Hindlimb muscle (tissue), 1 donor: ENCODE measurements at places on chromosomes 2 and 18. TPM values are rescaled to one million over a fixed set of nuclear protein-coding genes. Genes with fewer than 3 reads are reported as not detected.

DNA sequence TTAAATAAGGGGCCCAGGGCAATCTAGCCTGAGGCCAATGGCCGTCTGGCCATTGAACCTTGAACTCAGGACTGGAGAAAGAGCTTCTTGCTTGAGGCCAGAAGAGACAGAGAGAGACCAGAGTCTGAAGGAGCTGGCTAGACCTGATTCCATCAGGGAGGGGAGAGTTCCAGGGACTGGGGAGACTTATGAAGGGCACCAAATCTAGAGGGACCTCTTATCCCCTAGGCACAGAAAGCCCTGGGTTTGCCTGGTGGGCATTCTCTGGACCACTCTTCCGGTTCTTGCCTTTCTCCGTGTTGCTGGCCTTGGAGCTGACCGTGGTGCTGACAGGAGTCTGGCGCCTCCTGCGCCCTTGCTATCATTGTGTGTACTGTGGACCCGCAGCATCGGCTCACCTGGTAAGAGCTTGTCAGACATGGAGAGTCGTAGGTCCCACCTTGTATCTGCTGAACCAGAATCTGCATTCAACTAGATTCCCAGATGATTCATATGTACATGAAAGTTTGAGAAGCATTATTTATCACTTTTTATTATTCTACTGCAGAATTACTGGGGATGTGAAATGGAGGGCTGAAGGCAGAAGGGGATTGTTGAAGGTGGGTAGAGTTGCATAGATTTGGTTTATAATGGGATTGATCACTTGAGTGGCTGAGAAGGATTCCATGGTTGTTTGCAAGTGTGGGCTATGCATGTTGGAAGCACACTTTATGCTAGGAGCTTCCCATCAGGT is 4.3 kb upstream of the TRPM8 start:
- DNase-seq, result peak; percentile 15

Gene METTL4
- polyA plus RNA-seq, result 9.9 TPM

GRCh38 chr2:7071154-7071553 is 153.9 kb downstream of the RNF144A start:
- no peak for DNase-seq

DNA sequence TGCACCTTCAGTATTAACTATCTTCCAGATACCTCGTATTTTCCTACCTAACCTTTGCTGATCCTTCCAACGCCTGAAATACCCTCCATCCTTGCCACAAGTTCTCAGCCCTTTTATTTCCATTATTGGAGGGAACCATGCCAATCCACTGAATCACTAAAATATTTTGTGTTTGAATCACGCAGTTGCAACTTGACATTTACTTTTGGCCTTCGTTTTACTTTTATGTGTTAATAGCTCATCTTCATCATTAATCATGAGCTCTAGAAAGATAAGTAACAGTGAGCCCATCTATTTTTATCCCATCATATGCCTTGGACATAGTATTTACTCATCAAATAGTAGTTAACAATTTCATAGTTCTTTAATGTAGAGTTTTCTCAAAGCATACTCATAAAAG is 463.2 kb downstream of the THSD7B start:
- DNase-seq, result no peak

DNA sequence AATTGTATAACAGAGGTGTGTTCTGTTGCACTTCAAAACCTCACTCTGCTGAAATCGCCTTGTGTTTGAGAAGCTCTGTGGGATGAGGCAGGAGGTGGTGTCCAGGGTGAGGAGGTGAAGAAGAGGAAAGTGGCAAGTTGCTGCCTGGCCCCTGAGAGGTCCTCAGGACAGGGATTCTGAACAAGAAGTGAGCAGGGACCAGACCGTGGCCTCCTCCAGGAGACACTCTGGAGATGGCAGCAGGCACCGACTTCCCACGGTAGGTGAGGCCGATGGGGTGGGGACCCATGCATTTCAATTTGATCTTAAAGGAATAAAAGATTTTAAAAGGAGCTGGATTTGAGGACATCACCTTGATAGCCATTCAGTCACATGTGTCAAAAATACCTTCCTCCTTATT is 37.5 kb upstream of the LAMA1 start:
- DNase-seq, result no peak

Gene SCN2A
- not detected for polyA plus RNA-seq

Gene STARD6
- not detected for polyA plus RNA-seq

Gene RPS27A
- 1,898 TPM for polyA plus RNA-seq

GRCh38 chr2:128554151-128554769 is 235.6 kb upstream of the HS6ST1 start:
- DNase-seq, result no peak

GRCh38 chr2:14702258-14702657 is 69.7 kb downstream of the LRATD1 start:
- DNase-seq, result no peak

DNA sequence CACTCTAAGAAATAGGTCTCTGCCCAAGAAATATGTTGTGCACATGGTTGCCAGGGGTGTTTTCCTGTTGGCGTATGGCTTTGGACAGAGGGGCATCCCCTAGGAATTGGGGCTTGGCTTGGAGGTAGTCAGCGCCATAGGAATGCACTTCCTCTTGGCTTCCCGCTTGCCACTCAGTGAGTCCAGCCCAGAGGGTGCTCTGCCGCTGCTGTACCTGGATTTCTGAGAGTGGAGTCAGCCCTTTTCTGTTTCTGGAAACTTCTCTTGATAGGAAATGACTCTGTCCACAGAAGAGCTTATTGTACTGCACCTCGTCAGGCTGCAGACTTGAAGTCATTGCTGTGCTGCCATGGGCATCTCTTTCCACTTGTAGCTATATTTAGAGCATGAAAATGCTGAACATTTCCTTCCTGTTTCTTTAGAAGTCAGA is 116.7 kb upstream of the MGAT5 start:
- peak; percentile 35 for DNase-seq

- DNase-seq, result no peak
These were observed 13.4 kb upstream of the PAX3 start for GRCh38 chr2:222311978-222312738.

- DNase-seq, result no peak
These were observed 113.8 kb upstream of the UXS1 start for GRCh38 chr2:106307860-106308259.
